ENCODE measurements at places on chromosomes 7 and 10.

DNA sequence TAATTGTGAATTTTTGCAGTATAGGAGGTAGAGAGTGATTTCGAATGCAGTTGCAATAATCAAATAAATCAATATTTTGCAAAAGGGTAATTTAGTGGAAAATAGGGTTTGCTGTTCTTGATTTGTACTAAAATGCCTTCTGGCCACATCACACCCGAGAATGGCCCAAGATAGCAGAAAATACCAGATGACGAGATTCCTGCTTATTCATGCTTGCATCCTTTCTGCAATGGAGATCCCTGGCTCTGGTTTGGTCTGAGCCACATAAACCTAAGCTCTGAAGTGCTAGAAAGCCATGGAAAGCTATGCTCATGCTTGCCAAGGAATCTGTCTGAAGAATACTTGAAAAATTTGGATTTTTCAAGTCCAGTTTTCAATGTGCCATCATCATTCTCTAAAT is 634.2 kb upstream of the COBL start:
- DNase-seq: no peak

DNA sequence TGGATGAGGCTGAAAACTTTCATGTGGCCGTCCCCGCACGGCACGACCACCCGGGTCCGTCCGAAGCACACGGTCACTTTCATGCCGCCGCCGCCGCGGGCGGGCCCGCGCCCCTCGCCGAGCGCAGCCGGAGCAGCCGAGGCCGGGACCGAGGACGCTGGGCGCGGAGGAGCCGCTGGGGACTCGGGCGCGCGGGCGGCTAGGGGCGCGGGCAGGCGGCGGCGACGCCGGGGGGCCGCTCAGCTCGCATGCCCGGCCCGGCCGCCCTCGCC is 247 bp downstream of the PARD3 start:
- no peak for DNase-seq

GRCh38 chr10:17085011-17085725 is 44.4 kb downstream of the CUBN start:
- DNase-seq: peak; percentile 5

GRCh38 chr7:123867225-123867624 is 22.3 kb downstream of the HYAL4 start:
- DNase-seq: no peak

DNA sequence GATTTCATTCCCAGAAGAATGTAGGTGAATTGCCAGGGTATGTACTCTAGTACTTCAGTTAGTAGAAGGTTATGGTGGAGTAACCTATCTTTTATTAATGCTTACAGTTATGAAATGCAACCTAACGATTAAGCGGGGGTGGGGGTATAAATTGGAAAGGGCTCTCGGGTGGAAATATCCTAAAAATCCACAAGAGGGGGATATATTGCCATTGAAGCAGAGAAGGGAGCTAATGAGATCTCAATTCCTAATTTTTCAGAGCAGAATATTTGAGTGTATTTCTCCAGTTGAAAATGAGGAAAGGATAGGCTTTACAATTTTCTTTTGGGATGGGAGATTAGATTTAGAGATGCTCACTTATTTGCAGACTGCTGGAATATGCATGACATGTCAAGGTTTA is 90.8 kb downstream of the DNAJB9 start:
- DNase-seq: no peak

DNA sequence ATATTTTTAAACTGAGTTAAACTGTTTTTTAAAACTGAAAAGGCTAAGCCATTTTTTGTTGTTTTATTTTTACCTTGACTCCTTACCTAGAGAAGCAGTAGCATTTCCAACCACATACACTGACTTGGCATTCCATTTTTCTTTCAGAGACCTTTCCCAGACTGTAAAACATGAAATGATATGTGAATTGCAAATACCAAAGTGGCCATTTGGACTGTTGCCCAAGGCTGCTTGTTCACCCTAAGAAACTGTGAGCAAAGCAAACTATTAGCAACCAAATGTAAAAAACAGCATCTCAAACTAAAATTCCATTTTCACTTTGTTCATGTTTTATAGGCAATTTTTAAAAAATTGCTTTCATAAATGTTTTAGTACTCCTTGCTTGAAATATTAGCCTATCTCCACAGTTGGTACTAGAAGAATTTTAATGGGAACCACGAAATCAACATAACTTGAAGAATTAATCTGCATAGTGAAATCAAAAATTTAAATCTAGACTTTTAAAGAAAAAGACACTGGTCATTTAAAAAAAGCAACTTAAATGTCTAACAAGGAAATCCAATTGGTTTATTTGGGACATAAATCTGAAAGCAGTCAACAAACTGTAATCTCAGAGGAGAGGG is 10.8 kb downstream of the UROS start:
- DNase-seq: no peak

GRCh38 chr10:110996256-110996655 is 76.9 kb downstream of the SHOC2 start:
- no peak for DNase-seq

- no peak for DNase-seq
These were observed 34.7 kb downstream of the IMMP2L start for GRCh38 chr7:111527545-111527944.

DNA sequence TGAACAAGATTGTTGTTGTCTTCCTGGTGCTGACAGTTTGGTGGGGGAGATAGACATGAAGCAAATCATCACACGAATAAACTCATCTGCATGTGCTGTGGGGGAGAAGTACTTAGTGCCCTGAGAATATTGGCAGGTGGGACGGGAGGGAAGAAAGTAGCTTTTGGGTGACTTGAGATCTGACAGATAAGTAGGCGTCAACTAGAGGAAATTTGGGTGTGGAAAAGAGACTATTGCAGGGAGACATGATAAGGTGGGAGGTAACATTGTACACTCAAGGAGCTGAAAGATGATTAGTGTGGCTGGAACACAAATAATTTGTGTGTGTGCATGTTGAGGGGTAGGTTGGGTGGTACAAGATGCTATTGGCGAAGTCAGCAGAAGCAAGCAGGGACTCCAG is 30.1 kb downstream of the CNNM2 start:
- no peak for DNase-seq

DNA sequence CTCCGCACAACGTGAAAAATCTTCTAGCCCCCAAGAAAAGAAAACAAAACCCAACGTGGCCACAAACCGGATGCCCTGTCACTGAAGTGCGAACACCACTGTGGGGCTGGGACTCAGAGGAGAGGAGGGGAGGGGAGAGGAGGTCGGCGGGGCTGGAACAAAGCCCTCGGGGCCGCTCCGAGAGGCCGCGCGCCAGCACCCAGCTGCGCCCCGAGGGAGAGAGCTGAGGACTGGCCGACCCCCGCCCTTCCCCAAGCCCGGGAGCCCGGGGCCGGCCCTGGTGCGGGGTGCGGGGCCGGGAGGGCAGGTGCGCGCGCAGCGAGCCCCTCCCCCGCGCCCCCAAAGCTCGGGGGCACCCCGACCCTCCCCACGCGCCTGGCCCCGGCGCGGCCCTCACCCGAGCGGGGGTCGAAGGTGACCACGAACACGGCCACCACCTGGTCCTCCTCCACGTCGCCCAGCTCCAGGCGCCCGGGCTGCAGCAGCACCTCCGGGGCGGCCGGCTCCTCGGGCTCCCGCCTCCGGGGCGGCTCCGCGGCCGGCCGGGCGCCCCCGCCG is 398 bp downstream of the DENND11 start:
- peak; percentile 78 for DNase-seq

DNA sequence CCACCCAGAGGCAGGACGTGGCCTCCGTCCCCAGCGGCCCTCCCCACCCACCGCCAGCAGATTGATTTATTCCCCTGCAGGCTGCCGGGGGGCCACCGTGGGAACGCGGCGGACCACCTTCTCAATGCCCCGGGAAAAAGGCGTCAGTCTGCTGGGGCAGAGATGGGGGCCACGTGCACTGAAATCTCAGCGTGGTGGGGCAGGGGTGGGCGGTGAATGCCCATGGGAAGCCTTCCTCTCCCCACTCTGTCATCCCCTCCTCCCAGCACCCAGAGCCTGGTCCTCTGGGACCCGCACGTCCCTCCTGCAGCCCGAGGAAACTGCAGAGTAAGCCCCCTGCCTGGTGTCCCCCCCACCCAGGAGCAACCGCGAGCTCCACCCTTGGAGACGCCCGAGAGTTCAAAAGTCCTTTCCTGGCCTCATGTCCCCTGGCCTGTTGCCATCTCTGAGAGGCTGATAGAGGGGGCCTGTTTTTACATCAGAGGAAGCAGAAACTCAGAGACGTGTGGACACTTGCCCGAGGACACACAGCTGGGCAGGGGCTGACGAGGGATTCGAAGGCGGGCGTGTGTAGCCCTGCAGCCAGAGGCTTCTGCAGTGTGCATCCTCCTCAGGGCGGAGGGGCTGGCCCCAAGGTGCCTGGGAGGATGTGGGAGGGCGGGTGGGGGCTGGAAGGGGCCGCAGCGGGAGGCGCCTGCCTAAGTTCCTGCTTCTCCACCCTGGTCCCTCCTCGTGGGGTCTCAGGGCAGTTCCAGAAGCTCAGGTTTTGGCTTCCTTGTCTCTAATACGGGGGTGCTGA is 21.8 kb downstream of the UNCX start:
- DNase-seq: no peak

DNA sequence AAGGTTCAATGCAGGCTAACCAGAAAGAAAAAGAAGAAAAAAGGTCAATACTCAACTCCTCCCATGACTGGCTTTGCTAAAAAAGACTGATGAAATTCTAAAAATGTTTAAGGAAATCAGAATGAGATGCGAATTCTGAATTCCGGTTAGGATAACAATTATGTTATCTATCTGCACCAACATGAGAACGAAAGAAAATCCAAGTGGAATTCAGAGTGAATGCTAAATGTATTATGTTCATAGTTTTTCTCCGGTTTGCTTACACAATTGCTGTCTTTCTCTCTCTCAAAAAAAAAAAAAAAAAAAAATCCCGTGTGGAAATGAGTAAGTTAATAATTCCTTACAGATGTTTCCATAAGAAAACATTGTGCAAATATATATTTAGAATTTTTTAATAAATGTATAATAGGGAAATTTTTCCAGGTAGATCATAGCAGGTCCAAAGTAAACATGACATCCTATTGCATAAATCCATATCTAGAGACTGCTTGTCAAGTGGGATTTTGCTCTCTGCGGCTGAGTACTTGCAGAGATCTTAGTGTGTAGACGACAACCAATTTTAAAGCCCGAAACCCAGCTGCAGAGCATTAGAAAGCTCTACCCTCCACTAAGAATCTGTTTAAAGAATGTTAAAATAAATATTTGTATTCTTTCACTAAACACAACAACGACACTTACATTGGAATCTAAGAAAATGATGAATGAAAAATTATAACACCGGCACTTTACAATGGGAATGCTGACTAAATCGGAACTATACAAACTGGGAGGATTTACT is 104.0 kb downstream of the JAZF1 start:
- DNase-seq: no peak

DNA sequence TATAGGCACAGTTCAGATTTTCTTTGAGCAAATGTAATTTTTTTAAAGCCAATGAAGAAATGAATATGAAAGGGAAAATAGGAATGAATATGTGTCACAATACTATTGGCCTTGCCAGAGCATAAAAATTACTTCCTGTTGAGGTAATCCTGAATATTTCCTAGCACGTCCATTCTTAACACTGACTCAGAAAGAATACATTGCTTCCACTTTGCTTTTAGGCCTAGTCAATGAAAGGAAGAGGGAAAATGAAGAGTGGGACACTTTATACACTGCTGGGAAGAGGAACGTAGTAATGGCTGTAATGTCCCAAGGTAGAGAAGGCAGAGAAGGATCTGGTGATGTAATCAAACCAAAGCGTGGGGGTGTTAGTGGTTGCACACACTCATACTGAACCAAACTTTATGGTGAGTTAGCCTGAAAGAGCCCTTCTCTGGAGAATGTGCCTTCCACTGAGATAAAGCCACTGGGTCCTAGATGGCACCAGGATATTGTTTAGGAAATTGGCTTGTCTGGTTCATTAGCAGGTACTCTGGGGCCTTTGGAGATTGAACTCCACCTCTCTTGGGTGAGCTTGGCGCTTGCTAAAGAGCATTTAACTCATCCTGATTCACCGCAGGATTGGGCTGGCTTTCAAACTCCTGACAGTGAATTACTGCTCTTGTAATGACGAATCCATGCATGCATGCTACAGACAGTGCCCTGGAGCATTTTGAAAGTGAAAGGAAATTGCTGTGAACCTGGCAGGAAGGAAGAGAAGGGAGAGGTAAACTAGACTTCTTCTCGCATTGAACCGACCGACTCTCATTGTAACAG is 254.9 kb downstream of the KIAA1217 start:
- no peak for DNase-seq

GRCh38 chr10:125774581-125775191 is 935 bp downstream of the MMP21 start:
- no peak for DNase-seq

DNA sequence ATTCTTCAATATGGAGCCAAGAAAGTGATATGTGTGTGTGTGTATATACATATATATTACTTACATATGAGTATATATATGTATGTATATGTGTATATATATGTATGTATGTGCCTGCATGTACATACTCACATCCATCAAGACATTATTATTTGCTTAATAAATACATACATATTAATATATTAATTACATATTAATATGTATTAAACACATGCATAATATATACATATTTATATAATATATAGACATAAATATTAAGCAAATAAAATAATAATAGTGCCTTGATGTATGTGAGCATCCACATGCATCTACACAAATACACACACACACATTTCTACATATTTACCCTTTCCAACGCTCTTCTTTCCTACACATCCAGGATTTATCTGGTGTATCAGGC is 88.7 kb upstream of the KCNMA1 start:
- no peak for DNase-seq

DNA sequence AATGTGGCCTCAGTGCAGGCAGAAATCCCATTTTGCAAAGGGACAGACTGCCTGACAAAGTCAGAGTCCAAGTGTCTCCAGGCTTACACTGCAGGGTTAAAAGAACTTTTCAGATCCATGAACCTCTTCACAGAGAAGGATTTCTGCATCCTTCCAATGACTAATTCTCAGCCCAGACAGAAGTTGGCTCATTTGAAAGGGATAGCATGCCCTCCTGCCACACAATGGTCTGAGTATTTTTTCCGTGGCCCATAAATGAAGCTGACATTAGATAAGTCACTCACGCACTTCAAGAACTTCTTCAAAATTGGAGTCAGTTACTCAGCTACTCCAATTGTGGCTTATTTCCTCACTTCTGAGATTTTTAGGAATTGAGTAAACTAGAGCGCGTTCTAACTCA is 170.2 kb downstream of the PLXNA4 start:
- no peak for DNase-seq

DNA sequence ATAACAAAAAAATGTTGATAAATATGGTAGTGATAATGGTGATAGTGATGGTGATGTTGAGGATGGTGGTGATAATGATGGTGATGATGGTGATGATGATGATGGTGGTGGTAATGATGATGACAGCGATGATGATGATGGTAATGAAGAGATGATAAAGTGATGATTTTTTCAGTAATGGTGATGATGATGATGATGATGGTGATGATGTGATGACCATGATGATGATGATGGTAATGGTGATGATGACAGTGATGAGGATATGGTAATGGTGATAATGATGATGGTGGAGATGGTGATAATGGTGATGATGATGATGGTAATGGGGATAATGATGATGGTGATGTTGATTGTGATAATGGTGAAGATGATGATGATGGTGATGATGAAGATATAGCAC is 321.6 kb downstream of the TNS3 start:
- no peak for DNase-seq
